ENCODE measurements at places on chromosomes 1 and 21.

DNA sequence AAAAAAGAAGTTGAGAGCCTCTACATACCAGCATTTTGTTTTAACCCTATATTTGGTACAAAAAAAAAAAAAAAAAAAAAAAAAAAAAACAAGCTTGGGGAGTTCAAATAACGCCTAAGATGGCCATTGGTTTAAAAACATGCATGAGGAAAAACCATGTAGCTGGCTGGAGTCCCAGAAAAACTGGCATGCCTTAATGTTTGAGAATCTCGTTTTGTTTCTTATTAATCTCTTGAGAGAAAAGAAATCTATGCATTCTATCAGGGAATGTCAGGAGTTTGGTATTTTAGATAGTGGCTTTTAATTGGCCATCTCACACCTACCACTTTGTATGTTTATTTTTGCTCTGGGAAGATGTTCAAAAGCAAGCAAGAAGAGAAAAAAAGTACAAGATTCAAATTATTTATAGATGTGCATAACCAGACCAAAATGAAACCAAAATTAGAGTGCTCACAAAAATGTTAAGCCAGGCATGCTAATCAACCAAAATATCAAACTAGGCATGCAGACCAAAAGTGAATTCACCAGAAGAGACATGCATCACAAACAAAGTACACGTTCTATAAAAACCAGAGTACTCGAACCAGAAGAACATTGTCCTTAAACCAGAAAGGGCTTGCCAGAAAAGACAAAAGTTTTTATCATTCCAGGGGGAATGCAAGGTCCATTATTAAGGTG is 156.6 kb downstream of the AK5 start:
- no peak for DNase-seq

GRCh38 chr1:17309426-17310067 is 1.6 kb downstream of the PADI4 start:
- DNase-seq: no peak

DNA sequence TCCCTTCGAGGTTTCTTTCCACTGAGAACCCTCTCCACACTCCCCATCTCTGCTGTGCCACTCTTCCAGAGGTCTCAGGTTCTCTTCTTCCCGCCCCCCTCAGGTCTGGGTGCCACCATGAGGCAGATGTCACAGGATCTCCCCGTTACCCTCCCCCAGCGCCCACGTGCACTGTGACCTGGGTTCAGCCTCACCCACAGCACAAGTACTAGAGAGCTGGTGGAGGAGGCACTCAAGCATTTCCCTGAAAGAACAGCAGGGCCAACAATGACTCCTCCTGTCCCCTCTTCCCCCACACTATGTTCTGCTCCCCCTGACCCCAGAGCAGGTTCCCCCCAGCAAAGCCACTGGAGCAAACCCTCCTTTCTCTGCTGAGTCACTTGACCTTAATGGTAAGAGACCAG is 14.3 kb downstream of the PLEKHA6 start:
- no peak for DNase-seq

DNA sequence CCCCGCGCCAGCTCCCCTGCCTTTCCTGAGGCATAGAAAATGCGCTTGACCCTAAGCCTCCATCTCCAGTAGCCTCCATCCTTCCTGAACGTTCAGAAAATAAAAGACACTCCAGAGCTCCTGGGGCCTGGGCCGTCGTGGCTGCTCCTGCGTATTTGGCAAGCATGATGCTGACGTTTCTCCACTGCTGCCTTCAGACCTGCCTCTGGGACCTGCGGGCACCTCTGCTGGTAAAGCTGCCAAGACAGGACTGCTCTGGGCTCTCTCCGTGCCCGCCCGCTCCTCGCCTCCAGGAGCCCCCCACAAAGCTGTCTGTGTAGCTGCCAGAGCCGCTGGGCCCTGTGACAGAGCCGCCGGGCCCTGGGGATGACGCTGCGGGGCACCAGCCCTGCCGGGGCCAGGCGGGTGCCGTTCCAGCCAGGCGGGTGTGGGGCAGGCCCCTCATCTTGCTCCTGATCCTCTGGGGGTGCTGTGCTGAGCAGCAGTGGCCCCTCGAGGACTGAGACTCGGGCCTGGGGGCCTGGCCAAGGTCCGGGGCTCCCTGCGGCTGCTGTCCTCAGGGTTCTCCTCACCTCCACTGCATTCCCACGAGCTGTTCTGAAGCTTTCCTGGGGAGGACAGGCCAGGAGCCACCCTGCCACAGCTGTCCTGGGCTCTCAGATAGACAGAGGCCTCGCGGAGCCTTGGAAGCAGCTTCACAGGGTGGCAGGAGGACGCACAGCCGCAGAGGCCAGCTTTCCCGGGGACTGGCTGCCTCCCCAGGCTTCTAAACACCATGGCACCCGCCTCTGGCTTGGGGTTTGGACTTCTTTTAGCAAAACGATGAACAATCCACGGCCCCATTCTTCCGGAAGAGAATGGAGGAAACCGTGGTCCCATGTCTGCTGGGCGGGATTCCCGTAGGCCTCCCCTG is 48.1 kb downstream of the MORN1 start:
- DNase-seq: no peak

DNA sequence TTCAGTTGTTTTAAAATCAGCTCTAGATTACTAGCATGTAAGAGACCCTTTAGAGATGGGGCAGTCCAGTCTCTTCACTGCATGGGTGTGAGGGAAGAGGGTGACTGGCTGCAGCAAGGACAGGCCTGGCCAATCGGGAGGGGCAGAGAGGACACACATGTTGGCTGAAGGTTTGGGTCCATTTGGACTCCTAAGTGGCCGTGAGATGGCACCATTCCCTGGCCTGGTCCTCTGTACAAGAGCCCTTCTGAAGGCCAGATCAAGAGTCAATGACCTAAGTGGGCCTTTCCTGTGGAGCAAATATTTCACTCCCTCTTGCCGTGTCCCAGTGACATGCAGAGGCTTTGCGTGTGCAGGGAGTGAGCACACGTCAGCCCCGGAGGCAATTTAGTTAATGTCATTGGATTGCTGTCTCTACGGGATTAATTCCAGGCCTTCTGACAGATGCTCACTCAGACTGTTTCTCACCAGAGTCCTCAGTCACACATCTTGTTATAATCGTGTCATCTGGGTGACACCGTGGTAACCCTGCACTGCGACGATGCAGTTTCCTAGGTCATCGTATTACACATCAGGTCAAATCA is 613.0 kb downstream of the NPHP4 start:
- peak; percentile 43 for DNase-seq

GRCh38 chr1:40699787-40700186 is 8.3 kb downstream of the NFYC start:
- no peak for DNase-seq

- DNase-seq: no peak
These were observed 59.0 kb upstream of the IFFO2 start for GRCh38 chr1:19015476-19015875.

GRCh38 chr21:42414553-42414927 is 10.8 kb downstream of the UBASH3A start:
- no peak for DNase-seq

- DNase-seq: no peak
These were observed 52.9 kb upstream of the CD46 start for GRCh38 chr1:207698822-207699483.

DNA sequence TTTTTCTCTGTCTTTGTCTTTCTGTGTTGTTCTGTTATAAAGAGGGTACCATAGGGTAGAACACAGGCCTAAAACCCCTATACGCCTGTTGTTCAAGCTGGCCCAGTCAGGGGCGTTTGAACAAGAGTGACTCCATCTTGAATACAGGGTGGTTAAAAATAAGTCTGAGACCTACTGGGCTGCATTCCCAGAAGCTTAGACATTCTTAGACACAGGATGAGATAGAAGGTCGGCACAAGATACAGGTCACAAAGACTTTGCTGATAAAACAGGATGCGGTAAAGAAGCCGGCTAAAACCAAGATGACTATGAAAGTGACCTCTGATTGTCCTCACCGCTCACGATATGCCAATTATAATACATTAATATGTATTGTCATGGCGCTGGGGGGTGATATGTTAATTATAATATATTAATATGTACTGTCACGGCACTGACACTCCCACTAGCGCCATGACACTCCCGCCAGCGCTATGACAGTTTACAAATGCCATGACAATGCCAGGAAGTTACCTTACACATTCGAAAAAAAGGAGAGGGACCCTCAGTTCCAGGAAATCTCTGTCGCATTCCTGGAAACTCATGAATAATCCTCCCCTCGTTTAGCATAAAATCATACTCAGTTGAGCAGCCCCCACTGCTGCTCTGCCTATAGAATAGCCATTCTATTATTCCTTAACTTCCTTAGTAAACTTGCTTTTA is 58.5 kb upstream of the KLHDC7A start:
- no peak for DNase-seq

DNA sequence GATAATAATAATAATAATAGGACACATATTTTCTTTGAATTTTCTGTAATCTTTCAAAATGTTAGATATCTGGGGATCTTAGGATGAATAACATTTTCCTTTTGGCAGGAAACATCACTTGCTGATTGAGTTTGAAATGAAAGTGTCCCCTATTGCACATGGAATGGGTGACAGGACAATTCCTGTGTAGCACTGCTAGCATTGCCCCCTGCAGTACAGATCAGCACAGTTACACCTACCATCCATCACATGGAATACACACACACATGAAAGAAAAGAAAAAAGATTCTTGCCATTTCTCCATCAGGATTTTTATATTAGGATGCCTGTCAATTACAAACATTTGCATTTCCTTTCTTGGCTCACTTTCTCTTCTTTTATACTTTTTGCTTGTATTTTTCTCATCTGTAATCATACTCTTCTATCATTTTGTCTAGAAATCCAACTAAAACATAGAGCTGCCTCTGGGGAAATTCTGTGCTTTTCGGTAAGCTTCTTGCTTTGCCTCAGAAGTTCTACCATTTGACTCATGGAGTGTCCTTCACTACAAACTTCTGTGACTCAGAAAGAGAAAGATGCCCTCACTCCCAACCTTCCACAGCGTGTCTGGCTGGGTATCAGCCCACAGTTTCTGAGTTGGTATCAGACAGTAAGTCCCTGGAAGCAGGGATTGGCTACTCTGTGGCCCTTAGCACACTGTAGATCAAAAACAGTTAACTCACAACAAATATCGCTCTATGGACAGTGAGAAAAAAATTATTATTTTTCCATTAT is 641.2 kb downstream of the PTPRC start:
- no peak for DNase-seq

DNA sequence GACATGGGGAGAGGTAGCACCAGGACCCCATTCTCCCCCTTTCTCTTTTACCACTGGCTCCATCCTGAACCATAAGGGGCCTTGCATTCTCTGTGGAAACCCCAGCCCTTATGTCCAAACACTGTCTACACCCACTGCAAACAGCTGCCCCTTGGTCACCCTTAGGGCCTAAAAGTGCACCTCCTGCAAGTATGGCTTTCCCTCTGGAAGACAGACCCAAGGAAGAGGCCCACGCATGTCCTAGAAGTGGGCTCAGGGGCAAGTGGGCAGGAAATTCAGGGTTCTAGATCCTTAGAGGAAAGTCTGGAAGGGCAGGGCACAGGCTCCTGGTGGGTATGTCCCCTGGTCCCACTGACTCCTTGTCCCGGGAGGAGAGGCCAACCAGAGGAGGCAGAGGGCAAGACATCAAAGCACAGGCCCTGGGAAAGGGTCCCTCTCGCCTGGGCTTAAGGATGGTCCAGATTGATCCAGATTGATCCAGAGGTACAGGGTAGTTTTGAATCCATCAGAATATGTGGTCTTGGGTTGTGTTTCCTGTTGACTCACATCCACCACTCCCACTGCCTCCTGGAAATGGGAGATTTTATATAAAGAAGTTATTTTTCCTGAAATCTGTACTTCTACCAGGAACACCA is 150.9 kb downstream of the GRIK3 start:
- DNase-seq: no peak

DNA sequence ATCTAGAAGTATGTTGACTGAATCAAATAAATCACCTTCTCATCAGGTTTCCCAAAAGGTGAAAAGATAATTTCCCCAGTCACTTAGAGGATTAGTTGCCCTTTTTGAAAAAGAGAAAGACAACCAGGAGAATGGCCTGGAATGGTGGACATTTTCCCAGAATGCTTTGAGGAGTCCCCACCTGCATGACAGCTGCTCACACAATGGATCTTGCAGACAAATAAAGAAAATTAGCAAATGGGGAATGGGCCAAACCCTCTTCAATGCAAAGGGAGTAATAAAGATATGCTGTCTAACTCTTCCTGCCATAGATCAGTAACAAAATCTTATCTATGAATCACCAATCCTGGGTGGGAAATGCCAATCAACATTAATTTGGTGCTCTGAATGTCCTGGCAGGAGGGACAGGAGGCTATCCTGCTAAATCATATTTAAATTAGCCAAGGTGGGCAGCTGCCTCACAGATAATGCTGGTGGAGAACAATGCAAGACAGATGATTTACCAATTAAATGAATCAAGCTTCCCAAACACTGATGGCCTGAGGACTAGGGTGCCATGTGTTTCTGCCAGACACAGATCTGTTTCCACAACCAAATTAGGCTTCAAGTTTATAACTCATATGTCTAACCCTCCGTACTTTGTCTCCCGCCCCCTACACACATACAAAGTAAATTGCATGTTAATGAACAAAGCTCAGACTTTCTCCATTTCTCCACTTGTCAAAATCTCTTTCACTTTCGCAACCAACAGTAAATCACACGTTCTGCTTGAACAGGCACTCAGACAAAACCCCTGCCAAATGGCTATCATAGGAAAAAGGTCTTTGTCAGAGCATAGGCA is 488.0 kb upstream of the PLXNA2 start:
- no peak for DNase-seq

GRCh38 chr1:156523801-156524480 is 23.4 kb upstream of the MEF2D start:
- DNase-seq: no peak

- DNase-seq: no peak
These were observed 71.5 kb downstream of the IFI44 start for GRCh38 chr1:78721136-78721535.

DNA sequence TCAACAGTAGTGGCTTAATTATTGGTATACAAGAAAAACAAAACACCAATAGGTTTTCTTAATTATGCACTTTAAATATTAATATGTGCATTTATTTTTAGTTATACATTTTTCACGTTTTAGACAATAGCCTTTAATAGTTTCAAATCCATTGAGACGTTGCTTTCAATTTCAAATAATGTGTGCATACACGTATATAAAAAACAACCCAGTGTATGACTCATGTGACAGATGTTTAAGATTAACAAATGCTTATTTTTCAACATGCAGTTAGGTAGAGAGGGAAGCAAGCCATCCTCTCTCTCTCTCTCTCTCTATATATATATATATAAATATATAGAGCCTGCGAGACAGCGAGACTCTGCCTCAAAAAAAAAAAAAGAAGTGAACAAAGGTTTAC is 24.3 kb downstream of the EYA3 start:
- no peak for DNase-seq

DNA sequence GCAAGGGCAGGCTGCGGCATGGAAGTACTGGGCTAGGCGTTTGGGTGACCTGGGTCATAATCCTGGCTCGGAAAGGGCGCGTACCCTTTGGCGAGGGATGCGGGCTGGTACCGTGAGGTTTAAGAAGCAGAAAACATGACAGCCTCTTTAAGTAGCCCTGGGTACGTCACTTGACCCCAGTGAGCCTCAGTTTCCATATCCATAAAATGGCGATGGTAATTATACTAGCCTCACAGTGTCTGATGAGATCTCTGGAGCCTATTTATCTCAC is 700 bp downstream of the PIGV start:
- DNase-seq: no peak

Data from D721Med (cell line).